Smooth muscle cell of trachea (primary cell): ENCODE measurements at places on chromosomes 11 and 22. TPM values are rescaled to one million over a fixed set of nuclear protein-coding genes. Genes with fewer than 3 reads are reported as not detected.

The CLTCL1 gene
- total RNA-seq, result 9.1 and 9.6 TPM in 2 replicates

The BCO2 gene
- total RNA-seq, result 1.5 and 4.4 TPM in 2 replicates

The GAS2 gene
- total RNA-seq, result 0.17 and 1.3 TPM in 2 replicates

The RAB36 gene
- total RNA-seq, result 4.2 and 5.6 TPM in 2 replicates

The OR51B5 gene
- 0.29 TPM in 1 of 2 replicates, not detected in the other for total RNA-seq
